Cerebellum (tissue), 4 donors: ENCODE measurements at places on chromosomes 11 and 22. TPM values are rescaled to one million over a fixed set of nuclear protein-coding genes. Genes with fewer than 3 reads are reported as not detected.
A peak's percentile ranks its signal among the peaks of the same experiment; 100 is the strongest.

DNA sequence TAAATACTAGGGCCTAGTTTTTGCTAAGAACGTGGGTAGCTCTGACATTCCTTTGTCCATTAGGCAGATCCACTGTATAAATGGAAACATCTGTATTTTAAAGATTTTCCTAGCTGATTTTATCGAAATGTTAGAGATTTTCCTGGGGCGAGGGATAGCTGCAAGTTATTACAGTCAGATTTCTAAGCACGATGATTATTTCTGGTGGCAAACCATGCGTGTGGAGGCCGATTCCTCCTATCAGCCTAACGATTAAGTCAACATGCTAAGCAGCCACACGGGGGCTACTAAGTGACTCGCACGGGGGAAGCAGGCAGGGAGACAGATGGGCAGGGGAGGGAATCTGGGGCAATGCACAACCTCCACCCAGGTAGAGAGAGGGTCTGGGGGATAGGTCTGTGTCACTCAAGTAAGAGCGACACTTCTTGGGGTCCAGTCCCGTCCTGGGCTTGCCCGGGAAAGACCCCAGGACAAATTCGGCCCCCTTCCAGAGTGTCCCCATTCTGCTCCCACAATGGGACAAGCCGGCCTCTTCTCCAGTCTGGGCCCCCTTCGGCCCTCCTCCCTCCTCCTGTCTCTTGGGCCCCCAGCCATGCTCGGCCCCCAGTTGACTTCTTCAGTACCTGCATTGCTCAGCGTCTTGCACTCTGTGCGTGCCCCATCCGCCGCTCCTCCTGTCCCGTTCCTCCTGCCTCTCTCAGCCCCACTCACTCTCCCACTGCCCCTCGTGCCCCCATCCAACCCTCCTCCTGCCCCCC, 571 bp downstream of the C11orf24 start:
- peak; percentile 56 for DNase-seq

DNA sequence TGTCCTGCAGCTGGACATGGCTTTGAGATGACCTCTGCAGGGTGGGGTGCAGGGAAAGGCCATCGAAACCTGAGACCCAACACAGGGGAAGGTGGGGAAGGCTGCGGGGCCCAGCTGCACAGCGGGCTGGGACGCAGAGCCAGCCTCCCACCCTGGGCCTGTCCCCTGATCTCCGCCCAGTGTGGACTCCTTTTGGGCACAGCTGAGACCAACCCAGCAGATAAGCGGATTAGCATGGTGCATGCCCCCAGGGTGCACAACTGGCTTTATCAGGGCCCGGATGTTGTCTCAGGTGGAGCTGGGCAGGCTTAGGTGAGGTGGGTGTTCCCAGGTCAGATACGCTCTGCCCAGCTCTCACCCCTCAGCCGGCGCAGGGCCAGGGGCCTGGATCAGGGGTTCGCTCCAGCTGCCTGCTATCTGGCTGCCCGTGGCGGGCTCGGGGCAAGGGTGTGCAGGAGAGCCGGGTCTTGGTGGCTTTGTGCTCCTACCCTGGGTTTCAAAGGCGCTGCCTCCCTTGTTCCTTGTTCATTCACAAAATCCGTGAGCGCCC, 28.1 kb upstream of the MUC5AC start:
- DNase-seq, result no peak

GRCh38 chr11:61777234-61778090, 14.9 kb downstream of the TMEM258 start:
- DNase-seq, result peak; percentile 58

The DTX4 gene
- 38.7 TPM for total RNA-seq

The KRTAP5-8 gene
- not detected for total RNA-seq

DNA sequence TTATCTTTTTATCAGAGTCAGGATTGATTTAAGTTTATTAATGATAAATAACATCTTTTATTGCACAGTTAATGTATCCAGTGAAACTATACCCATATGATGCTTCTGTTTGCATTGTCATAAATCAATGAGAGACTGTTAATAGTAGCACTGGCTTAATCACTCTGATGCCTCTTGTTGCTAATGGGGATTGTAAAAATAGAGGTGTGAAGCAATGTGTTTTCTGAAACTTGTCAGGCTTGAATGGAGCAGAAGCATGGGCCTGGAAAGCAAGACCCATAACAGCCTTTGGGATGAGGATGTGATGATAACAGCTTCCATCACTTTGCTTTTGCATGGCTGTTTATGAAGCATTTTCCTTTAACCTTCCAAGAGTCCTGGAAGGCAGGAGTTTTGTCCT, 319.7 kb downstream of the DDX10 start:
- no peak for DNase-seq
